ENCODE measurements at places on chromosomes 16 and 17.

DNA sequence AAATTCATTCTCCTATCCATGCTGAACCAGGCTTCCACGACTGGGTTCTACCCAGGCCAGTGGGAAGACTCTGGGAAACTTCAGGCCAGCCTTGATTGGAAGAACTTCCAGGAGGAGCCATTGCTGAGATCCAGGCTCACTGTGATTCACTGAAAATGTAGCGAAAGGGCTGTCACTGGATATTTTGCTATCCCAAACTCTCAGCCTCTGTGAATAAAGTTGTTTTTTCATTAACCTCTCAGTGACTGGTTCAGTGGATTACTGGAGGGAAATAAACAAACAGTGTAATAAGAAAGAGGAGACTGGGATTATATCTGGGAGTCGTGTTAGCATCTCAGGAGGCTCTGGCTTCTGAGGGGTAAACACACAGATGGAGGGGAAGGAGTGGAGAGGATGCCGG lies 3.1 kb downstream of the FOXL1 start:
- DNase-seq, result no peak

GRCh38 chr17:74759243-74759801 lies 10.9 kb downstream of the NHERF1 start:
- DNase-seq, result peak; percentile 59

DNA sequence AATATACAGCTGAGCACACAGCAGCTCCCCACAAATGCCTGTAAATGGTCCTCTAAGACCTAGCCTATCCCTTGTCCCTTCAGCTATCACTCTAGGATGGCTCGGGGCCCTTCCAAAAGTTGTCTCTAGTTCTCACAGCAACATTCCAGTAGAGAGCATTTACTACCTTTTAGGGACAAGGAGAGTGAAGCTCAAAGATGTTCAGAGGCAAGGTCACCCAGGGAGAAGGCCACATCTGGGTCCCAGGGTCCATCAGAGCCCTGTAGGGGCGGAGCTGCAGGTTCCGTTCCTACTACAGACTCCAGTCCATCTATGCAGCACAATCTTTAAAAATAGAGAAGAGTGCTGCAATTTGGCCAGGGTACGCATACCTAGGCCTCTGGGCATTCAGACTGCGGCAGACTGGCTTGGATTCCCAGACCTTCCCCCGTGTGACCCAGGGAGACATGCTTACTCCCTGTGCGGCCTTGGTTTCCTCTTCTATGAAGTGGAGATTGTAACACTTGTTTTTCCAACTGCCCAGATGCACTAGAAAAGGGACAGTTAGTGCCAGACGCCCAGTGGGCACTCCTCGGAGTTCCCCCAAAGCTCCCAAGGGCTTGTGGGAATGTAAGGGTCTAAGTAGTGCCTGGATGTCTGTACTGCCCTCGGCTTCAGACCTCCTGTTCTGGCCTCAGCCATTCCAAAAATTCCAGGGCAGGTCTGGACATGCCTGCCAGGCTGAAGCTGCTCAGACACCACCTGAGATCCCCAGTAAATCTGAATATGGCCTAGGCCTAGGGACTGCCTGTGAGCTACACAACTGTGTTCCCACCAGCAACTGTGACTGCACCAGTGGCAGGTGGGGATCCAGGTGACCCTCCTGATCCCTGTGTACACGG lies 2.5 kb downstream of the SLC12A4 start:
- DNase-seq, result no peak

DNA sequence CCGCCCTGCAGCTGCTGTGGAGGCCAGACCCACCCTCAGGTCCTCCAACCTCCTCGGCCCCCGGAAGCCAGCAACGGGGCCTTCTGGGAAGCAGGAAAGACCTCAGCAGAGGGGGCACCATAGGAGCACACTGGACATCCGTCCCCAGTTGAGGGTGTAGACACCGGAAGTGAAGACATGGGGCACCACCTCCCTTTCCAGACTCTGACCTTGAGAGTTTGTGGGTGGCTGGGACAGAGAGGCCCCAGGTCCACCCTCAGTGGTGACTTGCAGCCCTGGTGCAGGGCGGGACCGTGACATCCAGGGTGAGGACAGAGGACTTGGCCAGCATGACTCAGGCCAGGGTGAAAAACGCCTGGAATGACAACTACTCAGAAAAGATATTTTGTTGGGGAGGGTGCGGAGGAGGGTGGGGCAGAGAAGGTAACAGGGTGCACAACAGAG lies 19.9 kb downstream of the CEP295NL start:
- no peak for DNase-seq

- peak; percentile 41 for DNase-seq
These were observed 145.0 kb downstream of the CCDC182 start for GRCh38 chr17:57600074-57600473.

GRCh38 chr17:50668838-50669581 lies 34.3 kb downstream of the ABCC3 start:
- DNase-seq, result no peak

GRCh38 chr16:81678326-81679095 lies 100.6 kb upstream of the PLCG2 start:
- no peak for DNase-seq

DNA sequence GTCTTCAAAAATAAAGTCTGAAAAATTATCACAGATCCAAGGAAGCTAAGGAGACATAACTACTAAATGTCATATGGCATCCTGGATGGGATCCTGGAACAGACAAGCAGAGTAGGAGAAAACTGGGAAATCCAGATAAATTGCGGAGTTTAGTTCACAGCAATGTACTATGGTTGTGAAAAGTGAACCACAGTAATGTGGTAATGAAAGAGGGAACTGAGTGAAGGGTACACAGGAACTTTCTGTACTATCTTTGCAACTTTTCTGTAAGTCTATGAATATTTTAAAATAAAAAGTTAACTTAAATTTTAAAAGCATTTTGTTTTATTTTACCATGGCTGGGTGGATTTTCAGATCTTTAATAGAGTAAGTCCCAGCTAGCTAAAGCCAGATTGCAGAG lies 16.3 kb downstream of the SLFN12L start:
- no peak for DNase-seq

- no peak for DNase-seq
These were observed 3.1 kb upstream of the CIAO3 start for GRCh38 chr16:743794-744500.

- no peak for DNase-seq
These were observed 149.6 kb downstream of the SOX9 start for GRCh38 chr17:72270273-72270924.

DNA sequence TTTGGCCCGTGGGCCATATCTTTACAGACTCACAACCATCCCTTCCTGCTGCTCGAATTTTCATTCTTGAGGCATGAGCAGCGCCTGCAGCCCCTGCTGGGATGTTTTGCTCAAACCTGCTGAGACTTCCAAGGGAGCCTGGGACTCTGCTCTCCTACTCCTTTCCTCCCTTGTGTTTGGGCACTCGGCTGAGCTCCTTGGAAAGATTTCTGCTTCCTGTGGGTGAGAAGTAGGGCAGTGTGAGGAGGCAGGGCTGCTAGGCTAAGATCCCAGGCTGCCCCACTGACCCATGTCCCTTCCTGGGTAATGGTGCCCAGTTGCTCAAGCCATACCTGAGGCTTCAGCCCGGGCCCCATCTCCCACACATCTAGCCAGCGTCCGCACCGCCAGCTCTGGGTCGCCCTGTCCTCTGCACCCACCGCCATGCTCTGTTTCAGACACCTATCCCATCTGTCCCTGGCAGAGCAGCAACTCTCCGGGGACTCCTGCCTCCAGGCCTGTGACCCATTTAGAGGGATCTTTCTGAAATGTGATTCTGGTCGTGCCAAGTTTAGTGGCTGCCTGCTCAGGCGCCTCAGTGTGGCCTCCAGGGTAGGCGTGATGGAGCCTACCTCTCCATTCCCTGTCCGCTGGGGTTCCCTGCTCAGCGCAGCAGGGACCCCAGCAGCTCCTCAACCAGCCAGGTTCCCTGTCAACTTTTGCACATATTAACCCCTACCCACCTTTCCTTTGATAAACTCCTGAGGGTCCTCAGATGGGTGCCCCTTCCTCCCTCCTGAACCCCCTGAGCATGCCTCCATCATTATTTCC lies 190.1 kb downstream of the CCDC182 start:
- no peak for DNase-seq

DNA sequence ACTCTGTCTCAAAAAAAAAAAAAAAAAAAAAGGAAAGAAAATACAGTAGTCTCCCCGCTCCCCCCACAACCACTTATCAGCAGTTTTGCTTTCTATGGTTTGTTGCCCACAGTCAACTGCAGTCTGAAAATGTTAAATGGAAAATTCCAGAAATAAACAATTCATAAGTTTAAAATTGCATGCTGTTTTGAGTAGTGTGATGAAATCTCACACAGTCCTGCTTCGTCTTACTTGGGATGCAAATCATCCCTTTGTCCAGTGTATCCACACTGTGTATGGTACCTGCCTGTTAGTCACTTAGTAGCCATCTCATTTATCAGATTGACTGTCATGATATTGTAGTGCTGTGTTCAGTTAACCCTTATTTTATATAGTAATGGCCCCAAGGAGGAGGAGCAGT lies 41.5 kb downstream of the NF1 start:
- no peak for DNase-seq

DNA sequence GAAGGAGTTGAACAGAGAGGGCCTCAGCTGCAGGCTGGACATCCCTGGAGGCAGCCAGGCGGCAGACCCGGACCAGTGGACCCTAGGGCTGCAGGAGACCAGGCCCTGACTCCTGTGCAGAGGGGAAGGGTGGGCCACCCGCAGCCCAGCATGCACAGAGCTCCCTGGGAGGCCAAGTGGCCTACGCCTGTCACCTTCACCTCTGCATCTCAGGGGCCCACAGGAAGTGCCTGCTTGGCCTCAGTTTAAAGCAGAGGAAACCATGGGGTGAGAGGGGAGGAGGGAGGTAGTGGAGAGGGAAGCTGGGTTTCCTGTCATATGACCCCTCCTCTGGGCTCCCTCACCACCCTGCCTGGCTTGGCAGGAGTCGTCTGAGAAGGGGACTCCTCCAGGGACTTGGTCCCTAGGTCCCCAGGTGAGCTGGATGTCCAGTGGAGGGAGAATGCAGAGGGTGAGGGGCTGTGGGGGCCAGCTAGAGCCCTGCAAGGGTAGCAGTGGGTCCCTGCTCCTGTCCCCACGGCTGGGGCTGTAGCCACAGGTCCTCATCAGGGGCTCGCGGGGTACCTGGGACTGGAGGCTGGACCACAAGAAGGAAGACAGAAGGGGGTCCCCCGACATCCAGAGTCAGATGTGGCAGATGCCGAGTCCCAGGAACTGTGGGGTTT lies at the start of gene TMC8:
Gene TMC8 (plus strand): TSS at position 335 of the 665 bp plus-strand sequence. CDS start 818 bp downstream, outside the sequence.
- DNase-seq, result peak; percentile 81

- DNase-seq, result peak; percentile 78
These were observed 898 bp downstream of the SNAI3 start for GRCh38 chr16:88685156-88686061.

GRCh38 chr16:10878644-10879501 lies 1.9 kb downstream of the CIITA start:
- DNase-seq, result peak; percentile 35

DNA sequence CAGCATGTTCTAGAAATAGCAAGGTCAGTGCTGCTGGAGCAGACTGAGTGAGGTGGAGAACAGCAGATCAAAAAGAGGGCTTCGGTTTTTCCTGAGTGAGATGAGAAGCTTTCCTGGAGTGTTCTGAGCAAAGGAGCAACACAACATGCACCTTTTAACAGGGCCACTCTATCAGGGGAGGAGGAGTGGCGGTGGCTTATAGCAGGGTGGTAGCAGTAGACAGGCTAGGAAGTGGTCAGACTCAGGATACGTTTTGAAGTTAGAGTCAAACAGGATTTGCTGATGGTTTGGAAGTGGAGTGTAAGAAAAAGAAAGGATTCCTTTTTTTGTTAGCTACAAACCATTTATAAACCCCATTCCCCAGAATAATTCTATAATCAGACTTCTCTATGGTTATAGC lies 12.5 kb downstream of the POLG2 start:
- DNase-seq, result no peak

All from activated CD4-positive, alpha-beta T cell treated with anti-CD3 and anti-CD28 coated beads, Interleukin-2, amount 50 U/mL, for 48 hours (primary cell).